ENCODE measurements at places on chromosomes 1 and 21. TPM values are rescaled to one million over a fixed set of nuclear protein-coding genes. Genes with fewer than 3 reads are reported as not detected.

Gene IGFN1
- polyA plus RNA-seq, result 0.70 TPM

Gene LEFTY2
- 1.4 TPM for polyA plus RNA-seq

DNA sequence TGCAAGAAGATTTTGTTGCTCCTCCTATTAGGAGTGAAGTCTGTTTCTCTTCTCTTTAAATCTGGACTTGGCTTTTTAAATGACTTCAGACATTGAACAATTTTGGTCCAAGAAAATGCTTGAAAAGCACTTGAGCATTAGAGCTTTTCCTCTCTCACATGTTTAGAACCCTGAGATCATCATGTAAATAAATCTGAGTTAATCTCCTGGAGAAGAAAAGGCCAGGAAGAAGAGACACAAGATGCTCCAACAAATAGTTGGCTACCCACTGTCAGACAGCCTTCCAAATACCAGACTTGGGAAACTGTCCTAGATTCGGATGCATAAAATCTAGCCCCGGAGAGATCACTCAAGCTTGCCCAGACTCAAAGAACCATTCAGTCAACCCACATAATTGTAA, 1353.1 kb upstream of the ADGRL4 start:
- DNase-seq, result no peak

DNA sequence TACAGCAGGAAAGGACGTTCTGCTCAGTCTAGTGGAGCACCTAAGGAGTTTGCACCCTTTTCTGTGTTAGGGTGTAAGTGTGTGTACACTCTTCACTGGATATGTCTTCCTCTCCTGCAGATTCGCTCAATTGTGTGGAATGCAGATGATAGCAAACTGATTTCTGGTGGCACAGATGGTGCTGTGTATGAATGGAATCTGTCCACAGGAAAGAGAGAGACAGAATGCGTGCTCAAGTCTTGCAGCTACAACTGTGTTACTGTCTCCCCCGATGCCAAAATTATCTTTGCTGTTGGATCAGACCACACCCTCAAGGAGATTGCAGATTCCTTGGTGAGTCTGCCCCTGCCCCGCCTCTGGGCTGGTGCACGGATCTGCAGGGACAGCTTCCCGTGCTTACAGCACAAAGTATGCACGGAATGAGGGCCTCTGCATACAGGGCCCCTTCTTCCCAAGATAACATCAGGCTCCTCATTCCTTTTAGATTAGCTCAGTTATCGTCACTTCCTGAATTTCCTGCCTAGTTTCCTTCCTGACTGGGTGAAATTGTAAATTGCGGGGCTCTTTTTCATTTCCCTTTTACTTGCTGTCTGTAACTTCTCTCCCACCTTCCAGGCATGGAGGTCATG, 34.6 kb downstream of the CFAP57 start:
- peak; percentile 44 for DNase-seq

Gene RAB25
- 66.5 TPM for polyA plus RNA-seq

DNA sequence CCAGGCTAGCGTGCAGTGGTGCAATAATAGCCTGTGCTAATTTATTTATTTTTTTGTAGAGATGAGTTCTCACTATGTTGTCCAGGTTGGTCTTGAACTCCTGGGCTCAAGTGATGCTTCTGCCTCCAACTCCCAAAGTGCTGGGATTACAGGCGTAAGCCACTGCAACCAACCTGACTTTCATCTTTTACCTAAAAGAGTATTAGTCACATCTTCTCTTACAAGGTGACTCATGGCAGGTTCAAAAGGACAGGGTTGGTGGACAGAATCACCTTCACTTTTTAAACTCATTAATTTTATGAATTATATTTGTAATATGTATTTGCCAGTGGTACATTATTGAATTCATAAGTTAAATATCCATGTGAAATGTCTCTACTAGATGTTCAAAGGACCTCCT, 18.1 kb downstream of the JAM2 start:
- DNase-seq, result no peak

DNA sequence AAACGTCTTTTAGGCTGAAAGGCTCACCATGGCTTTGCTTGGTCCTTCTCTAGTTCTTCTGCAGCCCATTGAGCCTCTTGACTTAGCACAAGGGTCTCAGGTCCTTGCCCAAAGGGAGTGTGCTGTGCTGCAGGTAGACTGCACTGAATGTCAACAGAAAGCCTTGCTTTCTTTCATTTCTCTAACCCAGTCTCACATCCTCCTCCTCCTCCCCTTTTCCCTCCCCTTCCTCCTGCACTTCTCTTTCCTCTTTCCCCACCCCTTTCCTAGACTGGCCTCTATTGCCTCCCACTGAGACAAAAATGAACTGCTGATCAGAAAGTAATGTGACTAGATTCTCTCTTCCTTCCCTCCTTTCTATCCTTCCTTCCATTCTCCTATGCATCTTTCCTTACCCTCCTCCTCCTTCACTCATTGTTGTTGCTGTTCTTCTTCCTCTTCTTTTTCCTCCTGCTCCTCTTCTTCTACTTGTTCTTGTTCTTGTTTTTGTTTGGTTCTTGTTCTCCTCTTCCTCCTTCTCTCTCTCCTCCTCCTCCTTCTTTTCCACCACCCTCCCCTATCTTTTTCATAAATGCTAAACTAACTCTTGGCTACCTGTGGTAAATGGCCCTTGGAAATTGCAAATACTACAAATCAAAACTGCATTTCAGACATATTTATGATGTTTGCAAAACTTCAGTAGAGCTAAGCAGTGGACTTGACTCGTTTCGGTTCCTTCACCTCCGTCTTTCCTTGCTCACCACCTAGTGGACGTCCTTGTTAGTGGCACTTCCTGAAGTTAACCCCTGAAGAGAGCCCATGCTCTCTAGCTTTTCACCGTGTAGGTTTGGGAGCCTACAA, at the start of gene SELL:
SELL (minus strand) TSS at position 152 of the 840 bp plus-strand sequence; CDS start at position 30, 122 bp downstream.
- no peak for DNase-seq

Gene ATP1A4
- polyA plus RNA-seq, result 0.22 TPM

Gene RIMS3
- 0.91 TPM for polyA plus RNA-seq

GRCh38 chr21:29372063-29372802, 73.5 kb downstream of the BACH1 start:
- peak; percentile 54 for DNase-seq

Gene HHIPL2
- polyA plus RNA-seq, result 0.79 TPM

Gene MPC2
- 54.6 TPM for polyA plus RNA-seq

- no peak for DNase-seq
Observed at GRCh38 chr1:182768963-182769362, 20.6 kb upstream of the NPL start.

- no peak for DNase-seq
Observed at GRCh38 chr21:25360593-25360992, 246.7 kb downstream of the MRPL39 start.

GRCh38 chr21:16076465-16076864, 346.7 kb downstream of the USP25 start:
- no peak for DNase-seq

DNA sequence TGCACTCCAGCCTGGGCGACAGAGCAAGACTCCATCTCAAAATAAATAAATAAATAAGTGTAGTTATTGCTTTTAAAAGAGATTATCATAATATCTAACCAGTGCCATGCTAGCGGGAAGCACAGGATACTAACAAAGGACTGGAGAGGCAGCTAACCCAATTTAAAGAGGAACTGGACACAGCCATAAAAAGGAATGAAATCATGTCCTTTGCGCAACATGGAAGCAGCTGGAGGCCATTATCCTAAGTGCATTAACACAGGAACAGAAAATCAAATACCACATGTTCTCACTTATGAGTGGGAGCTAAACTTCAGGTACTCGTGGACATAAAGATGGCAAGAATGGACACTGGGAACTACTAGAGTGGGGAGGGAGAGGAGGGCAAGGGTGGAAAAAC, 54.9 kb downstream of the TM2D1 start:
- DNase-seq, result no peak

DNA sequence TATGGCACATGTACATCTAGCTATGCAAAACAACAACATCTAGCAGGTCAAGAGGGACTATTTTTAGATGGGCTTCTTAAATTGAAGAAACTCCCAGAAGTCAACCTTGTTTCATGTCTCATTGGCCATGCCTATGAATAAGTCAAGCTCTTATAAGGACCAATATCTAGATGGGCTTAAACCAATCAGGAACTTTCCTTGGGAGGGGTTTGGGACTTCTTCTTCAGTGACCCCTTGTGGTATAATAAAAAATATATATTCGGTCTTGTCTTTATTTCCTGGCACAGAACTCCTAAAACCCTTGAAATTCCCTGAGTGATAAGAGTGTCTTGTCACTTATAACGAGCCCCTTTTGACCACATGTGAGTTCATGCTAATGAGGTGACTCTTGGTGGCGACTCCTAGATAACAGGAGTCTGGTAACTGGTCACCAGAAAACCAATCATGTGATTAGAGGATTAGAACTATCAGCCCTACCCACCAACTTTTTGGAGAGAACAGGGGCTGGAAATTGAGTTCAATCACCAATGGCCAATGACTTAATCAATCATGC, 218.3 kb downstream of the HHIPL2 start:
- no peak for DNase-seq

DNA sequence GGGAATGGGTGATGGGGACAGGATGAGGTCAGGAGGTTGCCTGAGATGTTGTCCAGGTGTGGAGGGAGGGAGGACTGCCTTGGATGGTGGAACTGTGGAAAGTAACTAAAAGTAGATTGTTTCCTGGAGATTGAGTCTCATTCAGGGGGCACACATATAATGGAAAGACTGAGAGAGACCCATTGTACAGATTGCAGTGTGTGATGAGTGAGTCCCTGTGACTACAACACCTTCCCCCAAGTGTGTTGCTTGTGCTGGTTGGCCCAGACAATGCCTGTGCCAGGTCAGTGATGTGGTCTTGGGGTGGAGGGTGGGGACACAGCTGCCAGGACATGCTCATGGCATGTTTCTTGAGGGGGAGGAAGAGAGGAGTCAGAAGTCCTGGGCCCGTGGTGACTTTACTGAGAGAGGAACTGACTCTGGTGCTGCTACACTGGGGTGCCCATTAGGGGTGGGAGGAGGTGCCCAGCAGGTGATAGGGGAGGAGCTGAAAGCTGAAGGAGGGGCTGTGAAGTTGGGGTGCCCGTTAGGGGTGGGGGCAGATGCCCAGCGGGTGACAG, 5.2 kb downstream of the SNAP47 start:
- no peak for DNase-seq

GRCh38 chr1:7036386-7036785, 251.1 kb downstream of the CAMTA1 start:
- DNase-seq, result no peak

Gene TCHH
- polyA plus RNA-seq, result 0.06 TPM

Gene F5
- 0.18 TPM for polyA plus RNA-seq

GRCh38 chr1:7376676-7377075, 394.4 kb upstream of the VAMP3 start:
- no peak for DNase-seq

- DNase-seq, result no peak
Observed at GRCh38 chr21:39141502-39141901, 41.7 kb downstream of the PSMG1 start.

DNA sequence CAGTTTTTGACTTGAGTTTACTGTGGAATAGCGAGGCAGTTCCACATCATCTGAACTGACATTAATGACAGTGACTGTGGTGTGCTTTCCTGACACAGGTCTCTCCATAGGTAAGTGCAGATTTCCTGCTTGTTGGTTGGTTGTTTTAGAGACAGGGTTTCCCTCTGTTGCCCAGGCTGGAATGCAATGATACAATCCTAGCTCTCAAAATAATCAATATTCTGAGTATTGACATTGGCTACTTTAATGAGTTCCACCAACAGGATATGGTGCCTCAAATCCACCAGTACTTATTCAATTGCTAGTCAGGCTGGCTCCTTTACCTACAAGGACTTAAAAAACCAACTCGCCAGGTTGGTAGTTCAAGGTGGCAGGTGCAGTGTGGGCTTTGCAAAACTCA, 63.8 kb downstream of the CLSTN1 start:
- DNase-seq, result no peak

DNA sequence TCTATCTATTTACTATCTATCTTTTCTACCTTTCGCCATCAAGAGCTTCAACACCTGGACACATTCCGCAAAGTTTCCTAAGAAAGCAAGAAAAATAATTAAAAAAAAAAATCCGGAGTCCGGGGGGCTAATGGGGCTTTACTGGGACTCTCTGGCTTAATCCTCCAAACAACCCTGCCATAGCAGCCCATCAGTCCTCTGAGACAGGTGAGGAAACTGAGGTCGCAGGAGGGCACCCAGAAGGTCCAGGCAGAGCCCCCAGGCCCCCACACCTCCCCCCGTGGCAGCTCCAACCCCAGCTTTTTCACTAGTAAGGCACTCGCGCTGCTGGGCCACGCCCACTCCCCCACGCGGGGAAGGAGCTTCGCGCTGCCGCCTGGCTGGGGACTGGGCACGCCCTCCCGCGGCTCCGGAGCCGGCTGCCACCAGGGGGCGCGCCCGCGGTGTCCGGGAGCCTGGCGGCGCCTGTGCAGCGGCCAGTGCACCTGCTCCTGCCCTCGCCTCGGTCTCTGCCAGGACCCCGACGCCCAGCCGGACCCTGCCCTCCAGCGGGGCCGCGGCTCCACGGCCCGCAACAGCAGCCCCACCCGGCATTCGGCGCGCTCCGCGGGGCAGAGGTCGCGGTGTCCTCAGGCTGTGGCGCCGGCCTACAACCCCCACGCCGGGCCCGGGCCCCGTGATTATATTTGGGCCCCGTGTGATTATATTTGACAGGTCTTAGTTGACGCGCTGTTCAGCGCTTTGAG, 54.1 kb upstream of the SAMD11 start:
- no peak for DNase-seq

DNA sequence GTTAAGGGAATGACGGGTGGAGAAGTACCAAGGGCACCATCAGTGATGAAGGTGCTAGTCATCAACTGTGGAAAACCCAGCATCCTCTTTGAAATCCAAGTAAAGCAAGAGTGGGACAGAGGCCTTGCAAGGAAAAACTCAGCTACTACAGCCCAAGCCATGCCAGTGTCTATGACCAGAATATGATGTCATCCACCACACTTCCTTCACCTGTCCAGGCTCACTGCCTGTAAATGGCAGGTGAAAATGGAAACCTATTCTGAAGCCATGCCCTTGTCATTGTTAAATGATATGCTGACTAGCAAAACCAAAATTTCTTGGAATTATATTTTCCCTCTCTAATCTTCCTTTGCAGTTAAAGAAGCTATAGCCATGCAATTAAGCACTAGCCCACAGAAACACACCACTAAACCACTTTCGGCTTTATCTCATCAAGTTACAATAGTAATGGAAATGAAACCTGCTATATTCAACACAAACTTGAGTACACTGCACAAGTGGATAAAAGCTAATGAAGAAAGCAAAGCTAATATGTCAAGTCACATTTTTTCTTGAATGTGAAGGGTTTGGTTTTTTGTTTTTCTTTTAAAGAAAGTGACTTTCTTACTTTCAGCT, 96.3 kb upstream of the RALGPS2 start:
- no peak for DNase-seq
